NCI-H2227 treated with DMSO at 0.1 percent for 48 hours (cell line): ENCODE measurements at places on chromosomes 6 and 20.

GRCh38 chr6:87282743-87283142 lies 39.6 kb upstream of the SMIM8 start:
- no peak for DNase-seq

GRCh38 chr6:106637717-106638341 lies 8.5 kb downstream of the QRSL1 start:
- DNase-seq, result no peak

DNA sequence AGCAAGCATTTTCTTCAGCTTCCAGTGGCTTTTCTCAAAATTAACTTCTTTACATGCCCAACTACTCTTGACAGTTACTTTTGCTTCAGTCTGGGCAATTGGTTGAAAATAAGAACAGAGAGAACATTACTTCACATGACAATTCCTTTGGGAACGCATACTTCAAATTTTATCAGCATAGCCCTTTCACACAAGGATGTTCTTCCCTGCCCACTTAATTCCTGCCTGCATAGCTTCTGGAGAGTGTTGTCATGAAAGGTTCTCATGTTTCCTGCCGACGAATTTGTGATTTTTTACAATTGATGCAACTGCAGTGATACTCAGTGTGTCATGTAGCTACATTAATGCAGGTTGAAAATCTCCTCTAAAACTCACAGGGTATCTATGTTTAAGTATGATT lies 22.0 kb upstream of the SNRNP48 start:
- no peak for DNase-seq

- DNase-seq, result no peak
These were observed 101.2 kb downstream of the TTLL2 start for GRCh38 chr6:167426084-167426483.

DNA sequence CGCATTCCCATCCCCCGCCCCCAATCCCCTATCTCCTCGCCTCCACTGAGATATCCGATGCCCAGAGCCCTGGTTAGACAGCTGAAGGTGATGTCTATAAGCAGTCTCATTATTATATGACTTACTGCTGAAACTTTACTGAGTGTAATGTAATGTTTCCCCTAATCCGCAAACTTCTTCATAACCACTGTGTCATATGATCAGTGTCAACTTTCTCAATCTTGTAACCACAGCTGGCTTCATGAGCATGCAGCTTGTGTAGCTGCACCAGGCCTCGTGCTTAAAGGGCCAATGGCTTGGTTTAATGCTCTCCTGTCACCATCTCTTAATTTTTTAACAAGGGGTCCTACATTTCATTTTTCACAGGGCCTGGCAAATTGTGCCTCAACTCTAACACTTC lies 8.1 kb downstream of the ASIP start:
- DNase-seq, result no peak

DNA sequence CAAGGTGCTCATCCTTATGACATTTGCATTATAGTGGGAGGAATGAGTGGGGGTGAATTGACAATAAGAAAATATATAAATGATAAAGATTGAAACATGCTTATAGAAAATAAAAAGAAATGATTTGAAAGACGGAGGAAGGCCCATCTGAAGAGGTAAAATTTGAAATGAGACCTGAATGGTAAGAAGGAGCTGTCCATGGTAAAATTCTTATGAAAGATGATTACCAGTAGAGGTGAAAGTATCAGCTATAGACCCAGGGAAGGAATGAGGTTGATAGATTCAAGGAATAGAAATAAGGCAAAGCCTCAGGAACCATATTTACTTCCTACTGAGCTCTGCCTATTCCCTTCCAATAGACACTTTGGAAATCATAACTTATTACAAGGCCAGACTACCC lies 149.7 kb downstream of the HTR1B start:
- DNase-seq, result no peak

GRCh38 chr20:51091406-51092195 lies 68.7 kb upstream of the KCNG1 start:
- DNase-seq, result no peak

DNA sequence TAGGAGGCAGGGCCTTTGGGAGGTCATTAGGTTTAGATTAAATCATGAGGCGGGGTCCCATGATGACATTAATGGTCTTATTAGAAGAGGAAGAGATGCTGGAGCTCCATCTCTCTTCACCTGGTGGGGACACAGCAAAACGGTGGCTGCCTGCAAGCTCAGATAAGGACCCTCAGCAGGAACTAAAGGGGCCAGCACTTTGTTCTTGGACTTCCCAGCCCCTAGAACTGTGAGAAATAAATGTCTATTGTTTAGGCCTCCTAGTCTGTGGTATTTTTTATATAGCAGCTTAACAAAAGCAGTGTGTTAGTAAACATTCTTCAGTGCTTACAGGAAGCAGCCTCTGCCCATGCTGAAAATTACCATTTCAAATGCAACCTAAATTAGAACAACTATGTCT lies 157.6 kb downstream of the FOXA2 start:
- no peak for DNase-seq

- no peak for DNase-seq
These were observed 34.0 kb downstream of the CNKSR3 start for GRCh38 chr6:154476494-154476893.

DNA sequence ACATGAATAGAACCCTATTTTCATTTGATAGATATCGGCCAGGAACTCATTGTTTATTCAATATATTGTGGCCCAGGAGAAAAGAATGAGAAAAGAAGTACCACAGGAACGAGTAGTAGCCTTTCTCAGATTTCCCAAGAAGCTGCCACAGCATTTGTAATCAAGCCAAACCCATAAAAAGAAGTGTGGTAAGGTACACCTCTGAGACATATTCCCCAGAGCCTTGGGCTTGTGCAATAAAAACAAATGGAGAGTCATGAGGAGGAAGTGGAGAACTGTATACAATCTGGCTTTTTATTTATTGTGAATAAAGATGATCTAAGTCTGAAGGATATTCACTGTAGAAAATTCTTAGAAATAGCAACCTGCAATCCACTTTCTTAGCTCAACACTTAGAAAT lies 36.7 kb downstream of the KIF6 start:
- DNase-seq, result no peak

GRCh38 chr6:43308101-43308989 lies at the start of gene CRIP3:
Gene CRIP3 (minus strand): TSS chr6:43308826. CDS start chr6:43308792, 34 bp downstream.
- DNase-seq, result peak; percentile 7

DNA sequence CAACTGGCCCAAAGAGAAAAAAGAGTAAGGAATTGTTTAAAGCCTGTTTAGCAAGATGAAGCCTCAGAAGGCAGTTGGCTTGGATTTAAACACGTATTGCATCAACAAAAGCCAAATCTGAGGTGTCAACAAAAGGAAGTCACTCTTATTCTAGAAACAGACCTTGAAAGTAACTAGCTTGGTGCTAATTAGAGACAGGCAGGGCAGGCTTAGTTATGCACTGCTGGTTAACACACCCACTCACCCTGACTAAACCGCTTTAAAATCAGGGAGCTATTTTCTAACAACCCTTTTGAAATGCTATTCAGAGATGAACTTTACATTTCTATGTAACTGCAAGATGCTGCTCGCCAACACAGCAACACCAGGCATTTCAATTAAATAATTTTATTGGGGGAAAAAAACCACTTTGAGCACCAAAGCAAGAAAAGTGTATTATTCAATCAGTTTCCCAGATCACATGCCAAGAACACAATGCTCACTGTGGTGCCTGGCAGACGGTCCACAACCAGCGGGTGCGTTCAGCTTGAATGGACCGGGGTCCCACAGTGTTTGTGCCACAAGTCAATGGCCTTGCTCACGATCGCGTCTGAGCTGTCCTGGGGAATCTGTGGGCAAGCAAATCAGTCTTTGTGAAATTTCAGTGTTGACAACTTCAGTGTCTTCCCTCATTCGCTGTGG lies 23.6 kb downstream of the TBC1D7 start:
- DNase-seq, result no peak

DNA sequence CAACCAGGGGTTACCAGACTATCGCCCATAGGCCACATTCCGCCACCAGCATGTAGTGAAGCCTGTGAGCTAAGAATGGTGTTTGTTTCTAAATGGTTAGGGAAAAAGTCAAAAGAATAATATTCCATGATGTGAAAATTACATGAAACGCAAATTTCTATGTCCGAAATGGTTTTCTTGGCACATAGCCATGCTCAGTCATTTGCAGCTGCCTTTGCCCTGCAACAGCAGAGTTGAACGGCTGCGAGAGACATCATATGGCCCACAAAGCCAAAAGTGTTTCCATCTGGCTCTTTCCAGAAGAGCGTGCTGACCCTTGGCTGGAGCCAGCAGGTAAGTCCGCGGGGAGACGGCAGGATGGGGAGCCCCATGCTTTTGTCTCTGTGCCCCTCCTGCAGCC lies 60.7 kb downstream of the FAM120B start:
- peak; percentile 1 for DNase-seq

DNA sequence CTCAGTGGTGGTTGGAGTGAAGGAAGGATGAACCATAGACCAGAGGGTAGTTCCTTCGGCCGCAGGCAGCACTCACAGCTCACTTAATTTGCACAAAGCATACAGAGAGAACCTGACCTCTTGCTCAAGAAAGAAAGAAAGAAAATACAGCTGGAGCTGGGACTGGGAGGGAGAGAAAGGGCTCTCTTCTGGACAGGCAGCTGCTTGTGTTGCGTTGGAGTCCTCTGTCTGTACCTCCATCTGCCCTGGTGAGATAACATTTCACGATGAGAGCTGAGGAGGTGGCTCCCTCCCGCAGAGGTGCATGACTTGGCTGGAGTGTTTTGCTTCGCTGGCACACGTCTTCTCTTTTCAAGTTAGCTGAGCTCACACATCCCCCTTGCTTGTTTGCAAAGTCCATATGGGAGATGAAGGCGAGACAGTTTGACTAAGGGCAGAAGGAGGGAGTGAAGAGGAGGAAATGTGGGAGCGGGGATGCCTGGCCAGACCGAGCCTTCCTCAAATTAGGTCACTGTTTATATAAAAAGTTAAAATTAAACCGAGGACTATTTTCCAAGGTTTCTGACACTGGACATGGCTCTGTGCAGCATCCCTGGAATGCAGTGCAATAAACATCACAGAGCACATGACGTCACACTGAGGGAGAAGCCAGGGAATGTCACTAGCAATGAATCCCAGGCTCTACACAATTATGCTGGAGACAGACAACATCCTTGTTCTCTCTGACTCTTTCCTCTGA lies 359.4 kb downstream of the CD83 start:
- DNase-seq, result no peak

DNA sequence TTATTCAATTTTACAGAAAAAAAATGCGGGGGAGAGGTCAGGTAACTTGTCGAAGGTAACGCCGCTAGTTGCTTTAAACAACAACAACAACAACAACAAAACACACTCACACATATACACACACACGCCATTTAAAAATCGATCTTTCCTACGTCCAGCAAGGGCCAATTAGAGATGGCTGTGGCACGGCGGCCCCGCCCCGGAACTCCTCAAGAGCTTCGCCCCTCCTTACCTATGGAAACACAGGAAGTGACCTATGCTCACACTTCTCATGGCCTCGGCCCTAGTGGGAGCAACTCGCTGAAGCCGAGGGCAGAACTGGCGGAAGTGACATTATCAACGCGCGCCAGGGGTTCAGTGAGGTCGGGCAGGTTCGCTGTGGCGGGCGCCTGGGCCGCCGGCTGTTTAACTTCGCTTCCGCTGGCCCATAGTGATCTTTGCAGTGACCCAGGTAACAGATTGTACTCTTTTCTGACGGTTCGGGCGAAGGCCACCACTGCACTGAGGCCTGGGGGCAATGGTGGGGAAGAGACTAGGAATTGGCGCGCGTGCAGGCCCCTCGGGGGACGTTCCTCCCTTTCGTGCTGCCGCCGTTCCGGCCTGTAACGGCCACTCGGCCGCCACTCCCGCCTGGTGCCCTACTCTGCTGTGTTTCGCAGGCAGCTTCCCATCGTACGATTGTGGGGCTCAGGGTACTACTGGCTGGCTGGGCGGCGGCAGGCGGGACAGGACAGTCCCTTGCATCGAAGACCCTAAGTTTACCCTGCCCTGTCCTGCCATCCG lies at the start of gene TBP:
TSS of gene TBP (plus strand) at position 357 of the 783 bp plus-strand sequence. CDS start 2,661 bp downstream, outside the sequence.
- peak; percentile 92 for DNase-seq

GRCh38 chr20:21516180-21516567 lies 2.3 kb upstream of the NKX2-2 start:
- no peak for DNase-seq

DNA sequence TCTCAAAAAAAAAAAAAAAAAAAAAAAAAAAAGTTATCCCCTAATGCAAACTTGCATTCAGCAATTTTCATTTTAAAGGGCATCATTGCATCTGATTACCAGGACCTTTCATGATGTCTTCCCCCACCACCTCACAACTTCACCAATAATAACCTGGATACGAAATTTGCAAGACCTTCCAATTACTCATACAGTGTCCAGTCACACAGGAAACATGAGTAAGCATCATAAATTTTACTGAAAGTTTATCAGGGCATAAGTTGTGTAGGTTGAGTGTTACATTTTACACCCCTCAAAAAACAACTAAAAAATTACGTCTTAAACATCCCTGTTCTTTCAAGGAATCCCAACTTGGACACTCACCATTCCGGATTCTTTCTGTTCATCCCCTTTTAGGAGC lies 79.1 kb upstream of the ANKEF1 start:
- no peak for DNase-seq

GRCh38 chr6:129248946-129249345 lies 366.0 kb downstream of the LAMA2 start:
- DNase-seq, result no peak

DNA sequence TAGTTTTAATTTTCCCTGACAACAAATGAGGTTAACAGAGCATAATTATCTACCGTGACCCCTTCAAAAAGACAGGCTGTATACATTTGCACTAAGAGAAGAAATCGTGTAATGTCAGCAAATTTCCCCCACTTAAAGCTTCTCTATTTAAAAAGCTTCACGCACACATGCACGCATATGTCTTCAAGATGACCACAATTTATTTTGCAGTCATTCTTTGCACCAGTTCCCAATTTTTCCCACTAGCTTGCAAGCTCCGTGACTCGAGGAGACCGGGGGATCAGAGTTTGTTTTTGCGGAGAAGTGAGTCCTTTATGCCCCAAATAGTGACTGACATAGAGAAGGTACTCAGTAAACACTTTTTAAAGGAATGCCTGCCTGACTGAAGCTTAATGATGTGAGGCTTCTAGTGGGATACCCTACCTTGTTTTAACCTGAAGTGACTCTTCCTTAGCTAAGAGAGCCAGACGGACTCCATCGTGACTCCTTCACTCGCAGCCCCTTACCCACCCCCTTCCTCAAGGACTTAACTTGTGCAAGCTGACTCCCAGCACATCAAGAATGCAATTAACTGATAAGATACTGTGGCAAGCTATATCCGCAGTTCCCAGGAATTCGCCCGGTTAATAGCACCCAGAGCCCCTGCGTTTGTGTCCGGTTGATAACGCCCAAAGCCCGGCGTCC lies 9.3 kb upstream of the NQO2 start:
- DNase-seq, result peak; percentile 68

DNA sequence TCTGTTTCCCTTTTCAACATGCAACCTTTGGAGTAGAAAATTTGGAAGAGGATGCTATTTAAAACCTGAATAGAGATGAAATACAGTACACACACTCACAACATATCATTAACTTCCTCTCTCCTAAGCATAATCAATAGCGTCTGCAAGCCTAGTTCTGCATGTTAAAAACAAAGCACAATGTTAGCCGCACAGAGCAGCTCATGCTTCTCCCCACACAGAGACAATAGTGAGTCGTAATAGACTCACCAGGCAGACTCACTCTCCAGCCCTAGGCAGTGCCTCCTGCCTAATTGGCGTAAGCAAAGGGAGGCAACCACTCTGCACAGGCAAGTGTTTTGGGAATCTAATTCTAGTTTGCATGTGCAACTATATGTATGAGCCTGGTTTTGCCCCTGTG lies 45.8 kb upstream of the ARID1B start:
- no peak for DNase-seq
